ENCODE measurements at places on chromosomes 6 and 20. TPM values are rescaled to one million over a fixed set of nuclear protein-coding genes. Genes with fewer than 3 reads are reported as not detected.

DNA sequence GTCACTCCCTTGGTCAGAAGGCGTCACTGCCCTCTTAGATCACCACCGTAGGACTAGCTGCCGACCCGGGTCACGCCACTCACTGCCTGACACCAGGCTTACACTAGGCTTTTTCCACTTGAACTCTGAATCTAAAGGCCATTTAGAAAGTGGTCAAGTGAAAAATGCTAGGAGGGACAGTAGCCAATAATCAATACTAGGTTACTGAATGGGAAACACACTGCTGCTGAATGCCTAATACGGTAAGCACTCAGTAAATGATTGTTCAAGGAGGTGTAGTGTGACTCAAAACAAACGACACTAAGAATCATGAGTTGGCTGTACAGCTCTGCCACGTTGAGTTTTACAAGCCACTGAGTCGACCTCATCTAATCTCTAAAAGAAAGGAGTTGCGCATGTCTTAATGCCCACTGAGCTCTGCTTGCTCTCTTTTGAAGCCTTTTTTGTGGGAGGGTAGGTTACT, 760 bp upstream of the IBTK start:
- no peak for DNase-seq
- H3K27me3 ChIP-seq: no peaks in the 10 kb centered on the region
- peak overlapping the region; percentile 91 for H3K4me3 ChIP-seq
- peaks cover 6% of the 10 kb centered on the region for H3K36me3 ChIP-seq
- peak overlapping the region; percentile 91 for H3K27ac ChIP-seq

GRCh38 chr20:1761116-1761515, 103.5 kb upstream of the SIRPG start:
- no peaks in the 10 kb centered on the region for H3K27me3 ChIP-seq
- DNase-seq: no peak

DNA sequence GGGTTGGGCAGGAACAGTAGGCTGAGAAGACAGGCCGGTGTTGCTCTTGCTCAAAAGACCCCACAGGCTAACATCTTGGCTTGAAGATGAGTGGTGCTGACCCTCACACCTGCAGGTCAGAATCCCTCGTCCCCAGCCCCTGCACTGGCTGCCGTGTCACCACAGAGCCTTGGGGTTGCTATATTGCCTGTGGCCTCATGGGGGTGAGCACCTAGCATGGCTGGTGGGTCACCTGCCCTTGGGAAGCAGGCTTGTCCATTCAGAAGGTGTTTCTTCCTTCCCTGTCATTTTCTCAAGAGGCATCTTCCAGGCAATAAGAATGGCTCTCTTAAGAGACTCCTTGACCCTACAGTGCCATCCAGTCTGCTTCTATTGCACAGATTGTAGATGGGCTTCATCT, 7.7 kb downstream of the SLC22A16 start:
- no peaks in the 10 kb centered on the region for H3K4me1 ChIP-seq
- H3K27me3 ChIP-seq: no peaks in the 10 kb centered on the region
- H3K36me3 ChIP-seq: no peaks in the 10 kb centered on the region
- H3K4me3 ChIP-seq: no peak overlapping the region
- no peak overlapping the region for H3K27ac ChIP-seq

- H3K27ac ChIP-seq: no peak overlapping the region
- H3K27me3 ChIP-seq: no peaks in the 10 kb centered on the region
- H3K4me3 ChIP-seq: no peak overlapping the region
- DNase-seq: no peak
Measured at GRCh38 chr20:33013701-33014326, 6.3 kb downstream of the BPIFB2 start.

- peaks cover 17% of the 10 kb centered on the region for H3K4me1 ChIP-seq
- H3K36me3 ChIP-seq: no peaks in the 10 kb centered on the region
- H3K27ac ChIP-seq: peak overlapping the region; percentile 69
Measured at GRCh38 chr6:6810727-6811126, 222.2 kb downstream of the LY86 start.

DNA sequence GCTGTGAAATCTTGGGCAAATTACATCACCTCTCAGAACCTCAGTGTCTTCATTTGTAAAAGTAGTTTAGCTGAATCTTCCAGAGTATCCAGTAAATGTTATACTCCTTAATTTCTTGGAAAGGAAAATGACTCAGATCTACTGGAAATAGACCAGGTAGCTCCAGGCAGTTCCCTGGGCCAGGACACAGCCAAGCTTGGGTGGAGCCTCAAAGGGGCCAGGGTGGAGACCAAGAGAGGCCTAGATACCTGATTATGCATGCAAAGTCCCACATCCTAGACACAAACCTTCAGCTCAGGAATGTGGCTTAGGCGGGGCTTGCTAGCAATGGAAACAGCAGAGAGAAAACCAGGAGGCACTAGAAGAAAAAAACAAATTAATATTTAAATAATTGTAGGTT, 272.8 kb downstream of the MAFB start:
- no peaks in the 10 kb centered on the region for H3K4me1 ChIP-seq
- no peak overlapping the region for H3K4me3 ChIP-seq
- no peak overlapping the region for H3K27ac ChIP-seq
- DNase-seq: no peak
- no peaks in the 10 kb centered on the region for H3K27me3 ChIP-seq

DNA sequence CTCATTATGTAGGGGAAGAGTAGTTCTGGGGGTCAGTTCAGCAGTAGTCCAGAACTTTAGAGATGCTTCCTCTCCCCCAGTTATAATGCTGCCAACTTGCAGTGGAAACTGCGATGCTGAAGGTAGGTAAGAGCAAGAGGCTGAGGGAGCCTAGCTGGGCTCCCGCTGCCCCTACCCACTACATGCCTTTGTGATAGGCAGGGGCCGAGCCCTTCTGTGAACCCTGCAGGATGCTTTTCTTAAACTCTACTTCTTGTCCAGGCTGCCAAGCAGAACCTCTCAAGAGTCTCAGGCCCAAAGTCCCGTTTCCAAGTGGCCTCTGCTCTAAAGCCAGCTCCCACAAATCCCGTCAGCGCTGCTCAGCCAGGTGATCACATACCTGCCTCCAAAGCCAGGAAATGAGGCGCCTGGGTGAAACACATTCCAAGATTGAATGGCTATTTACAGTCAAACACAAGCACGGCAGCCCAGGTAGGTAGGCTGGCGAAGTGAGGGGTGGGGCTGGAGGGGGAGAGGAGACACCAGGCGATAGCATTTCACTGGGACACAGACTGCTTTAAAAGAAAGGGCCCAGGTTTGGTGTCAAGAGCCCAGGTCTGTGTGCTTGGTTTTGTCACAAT, 150.7 kb downstream of the CD24 start:
- DNase-seq: no peak
- no peak overlapping the region for H3K27ac ChIP-seq
- H3K4me1 ChIP-seq: no peaks in the 10 kb centered on the region
- no peaks in the 10 kb centered on the region for H3K36me3 ChIP-seq
- H3K27me3 ChIP-seq: no peaks in the 10 kb centered on the region
- no peak overlapping the region for H3K4me3 ChIP-seq

Gene SLC26A8
- total RNA-seq: not detected

Gene MCUR1
- 32.1 TPM for total RNA-seq

Gene KCNQ5
- total RNA-seq: not detected

Measured in heart left ventricle (tissue), 16 donors.